ENCODE measurements at places on chromosomes 16 and 17.
A peak's percentile ranks its signal among the peaks of the same experiment; 100 is the strongest.

DNA sequence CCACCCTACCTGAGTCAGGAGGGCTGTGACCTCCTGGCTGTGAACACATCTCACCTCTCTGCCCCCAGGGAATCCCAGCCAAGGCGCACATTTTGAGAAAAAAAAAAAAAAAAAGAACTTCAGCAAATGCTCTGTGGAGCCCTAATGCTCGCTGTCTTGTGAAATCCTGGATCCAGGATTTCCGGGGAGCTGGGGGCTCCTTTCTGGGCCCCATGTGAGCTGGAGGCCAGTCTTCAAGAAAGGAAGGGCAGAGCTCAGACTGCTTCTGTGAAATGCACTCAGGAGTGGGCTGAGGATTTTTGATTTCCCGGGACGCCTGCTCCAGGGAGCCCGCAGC lies 36.0 kb upstream of the EMP2 start:
- DNase-seq: no peak

- peak; percentile 7 for DNase-seq
Measured at GRCh38 chr17:7956228-7956965, 24.4 kb downstream of the CNTROB start.

DNA sequence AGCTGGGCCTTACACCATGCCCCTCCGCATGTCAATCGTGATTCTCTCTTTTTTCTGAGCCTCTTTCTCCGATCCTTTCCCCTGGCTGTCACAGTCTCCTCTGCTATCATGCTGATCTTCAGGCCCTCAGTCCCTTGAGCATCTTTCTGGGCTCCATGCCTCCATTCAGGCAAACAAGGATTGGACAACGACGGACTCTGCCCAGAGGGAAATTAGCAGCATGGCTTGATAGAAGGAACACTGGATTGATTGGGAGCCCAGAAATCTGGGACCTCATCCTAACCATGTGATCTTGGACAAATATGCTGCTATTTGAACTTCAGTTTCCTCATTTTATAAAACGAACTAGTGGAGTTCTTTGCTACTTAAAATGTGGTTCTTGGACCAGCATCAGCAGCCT lies 19.6 kb upstream of the PHF12 start:
- no peak for DNase-seq

- DNase-seq: peak; percentile 25
Measured at GRCh38 chr16:66678337-66678736, 18.2 kb downstream of the CMTM4 start.

DNA sequence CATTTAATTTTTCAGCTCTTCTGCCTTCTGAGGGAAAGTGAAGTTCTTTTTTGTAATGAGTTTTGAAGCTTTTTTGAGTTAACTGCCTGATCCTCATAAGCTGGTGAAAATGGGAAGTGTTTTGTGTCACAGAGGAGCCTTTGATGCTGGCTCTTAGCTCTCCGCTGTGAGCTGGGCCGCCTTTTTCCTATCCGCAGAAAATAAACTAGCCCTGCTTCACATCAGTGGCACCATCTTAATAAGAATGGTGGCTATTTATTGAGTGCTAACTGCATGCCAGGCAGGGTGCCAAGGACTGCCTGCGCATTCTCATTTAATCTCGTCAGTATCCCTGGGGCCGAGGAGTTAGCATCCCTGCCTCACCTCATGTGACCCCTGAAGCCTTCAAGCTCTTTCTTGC lies 309.0 kb downstream of the CPPED1 start:
- no peak for DNase-seq

DNA sequence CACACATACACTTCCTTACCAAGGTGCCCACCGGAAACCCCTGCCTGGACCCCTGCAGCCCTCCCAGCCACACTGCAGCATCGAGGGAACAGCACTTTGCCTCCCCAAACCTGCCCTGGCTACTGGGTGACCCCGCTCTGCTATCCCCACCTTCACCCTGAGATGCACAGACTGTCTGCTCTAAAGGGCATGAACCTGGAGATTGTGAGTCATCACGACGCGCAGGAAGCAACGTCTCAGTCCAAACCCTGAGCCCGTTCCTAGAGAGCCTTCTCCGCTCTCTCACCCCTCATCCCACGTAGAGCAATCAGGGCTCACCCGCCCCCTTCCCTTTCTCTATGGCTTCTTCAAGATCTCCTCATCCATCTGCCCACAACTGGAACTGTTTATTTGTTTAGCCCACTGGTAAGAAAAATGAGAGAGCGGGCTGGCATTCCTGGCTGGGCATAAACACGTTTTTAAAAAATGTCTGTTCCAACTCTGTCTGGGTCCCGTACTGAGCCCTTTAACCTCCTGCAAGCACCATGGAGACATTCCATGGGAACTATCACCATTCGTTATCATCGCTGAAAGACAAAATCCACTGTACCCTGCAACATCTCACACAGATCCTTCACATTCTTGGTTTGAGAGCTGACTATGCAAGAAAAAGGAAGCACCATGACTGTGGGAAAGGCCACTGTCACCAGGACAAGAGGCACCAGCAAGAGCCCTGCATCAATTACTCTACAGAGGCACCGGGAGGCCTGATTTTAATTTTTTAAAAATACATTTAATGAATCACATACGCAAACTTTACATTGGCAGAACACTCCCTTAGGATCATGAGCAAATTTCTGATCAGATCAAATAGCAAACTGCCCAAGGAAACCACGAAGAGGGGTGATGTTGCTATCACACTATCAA lies 28.2 kb downstream of the ZFHX3 start:
- peak; percentile 95 for DNase-seq

DNA sequence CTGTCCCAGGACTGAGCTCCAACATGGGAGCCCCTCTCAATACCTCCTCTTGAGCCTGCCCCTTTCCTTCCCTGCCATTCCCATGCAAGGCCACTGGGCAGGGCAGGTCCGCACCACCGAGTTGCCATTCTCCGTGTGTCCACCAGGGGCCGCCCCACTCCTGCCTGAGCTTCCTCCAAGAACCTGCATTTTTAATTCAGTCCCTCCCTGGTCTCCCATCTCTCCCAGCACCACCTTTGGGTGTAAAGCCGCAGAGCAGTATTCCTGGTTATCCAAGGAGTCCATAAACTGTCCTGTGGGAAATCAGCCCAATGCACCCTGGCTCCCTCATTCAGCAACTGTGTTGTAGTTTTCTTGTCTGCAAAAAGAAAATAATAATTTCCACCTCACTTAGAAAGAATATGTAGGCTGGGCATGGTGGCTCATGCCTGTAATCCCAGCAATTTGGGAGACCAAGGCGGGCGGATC lies 15.9 kb upstream of the ANKRD40CL start:
- peak; percentile 85 for DNase-seq

GRCh38 chr16:77840673-77841501 lies 52.5 kb downstream of the VAT1L start:
- DNase-seq: peak; percentile 91

DNA sequence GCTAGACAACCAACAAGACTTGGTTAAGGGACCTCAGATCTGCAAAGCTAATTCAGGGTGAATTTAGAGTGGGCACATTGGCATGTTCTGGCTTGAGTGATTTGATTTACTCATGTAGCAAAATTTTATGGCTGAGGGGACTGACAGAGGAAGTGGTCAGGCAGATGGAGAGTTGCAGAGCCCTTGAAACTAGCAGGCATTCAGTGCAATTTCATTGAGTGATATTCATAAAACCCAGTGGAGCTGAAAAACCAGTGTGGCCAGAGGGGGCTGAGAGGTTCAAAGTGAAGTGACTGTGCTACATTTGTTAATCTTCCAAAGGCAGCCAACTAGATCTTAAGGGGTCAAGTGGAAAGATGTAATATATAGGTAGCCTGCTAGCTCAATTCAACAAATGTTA lies 2.2 kb upstream of the TMEM94 start:
- DNase-seq: no peak

GRCh38 chr17:61183793-61184192 lies 215.8 kb upstream of the TBX2 start:
- DNase-seq: no peak

DNA sequence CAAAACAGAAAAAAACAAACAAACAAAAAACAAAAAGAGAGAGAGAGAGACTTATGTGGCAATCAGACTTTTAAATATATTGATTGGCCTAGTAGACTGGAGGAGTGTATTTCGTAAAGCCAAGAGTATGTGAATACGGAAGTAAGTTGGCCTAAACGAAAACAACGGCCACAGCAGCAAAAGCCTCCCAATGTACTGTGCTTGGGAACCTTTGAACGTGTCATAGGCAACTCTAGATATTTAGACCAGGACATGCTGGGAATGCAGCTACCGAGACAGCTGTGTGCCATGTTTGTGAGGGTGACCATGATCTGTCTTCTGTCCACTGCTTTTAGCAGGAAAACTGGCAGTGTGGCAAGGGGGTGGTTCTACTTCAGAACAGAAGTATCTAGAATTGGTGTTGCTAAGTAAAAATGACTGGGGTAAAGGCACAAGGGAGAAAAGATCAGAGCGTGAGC lies 7.4 kb downstream of the MAF start:
- no peak for DNase-seq

- DNase-seq: peak; percentile 96
Measured at GRCh38 chr17:62892870-62893338, 73.1 kb upstream of the TANC2 start.

- no peak for DNase-seq
Measured at GRCh38 chr16:56817938-56818337, 47.1 kb upstream of the SLC12A3 start.

- DNase-seq: no peak
Measured at GRCh38 chr16:81365731-81366130, 51.0 kb downstream of the GAN start.

DNA sequence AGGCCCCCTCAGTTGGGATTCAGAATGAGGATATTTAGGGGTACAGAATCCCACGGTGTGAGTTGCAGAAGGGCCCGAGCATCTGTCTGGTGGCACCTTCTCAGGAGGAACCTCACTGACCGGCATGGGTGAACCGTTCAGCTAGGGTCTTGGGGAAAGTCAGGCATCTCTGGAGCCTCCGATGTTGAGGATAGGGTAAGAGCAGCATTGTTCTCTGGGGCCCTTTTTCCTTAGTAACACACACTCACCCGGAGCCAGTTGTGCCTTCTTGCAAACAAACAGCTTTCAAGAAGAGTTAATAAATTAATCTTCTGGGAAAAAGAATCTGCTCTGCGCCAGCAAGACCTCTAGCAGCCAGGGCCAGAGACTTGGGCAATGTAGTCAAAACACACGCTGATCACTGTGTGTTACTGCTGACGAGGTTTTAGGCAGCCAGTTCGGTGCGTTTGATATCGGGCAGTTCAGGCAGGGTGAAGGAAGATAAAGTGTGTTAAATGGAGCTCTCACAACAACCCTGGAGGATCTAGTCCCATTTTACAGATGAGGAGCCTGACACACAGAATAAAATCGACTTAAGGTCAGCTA lies 48.9 kb downstream of the MSI2 start:
- DNase-seq: no peak

DNA sequence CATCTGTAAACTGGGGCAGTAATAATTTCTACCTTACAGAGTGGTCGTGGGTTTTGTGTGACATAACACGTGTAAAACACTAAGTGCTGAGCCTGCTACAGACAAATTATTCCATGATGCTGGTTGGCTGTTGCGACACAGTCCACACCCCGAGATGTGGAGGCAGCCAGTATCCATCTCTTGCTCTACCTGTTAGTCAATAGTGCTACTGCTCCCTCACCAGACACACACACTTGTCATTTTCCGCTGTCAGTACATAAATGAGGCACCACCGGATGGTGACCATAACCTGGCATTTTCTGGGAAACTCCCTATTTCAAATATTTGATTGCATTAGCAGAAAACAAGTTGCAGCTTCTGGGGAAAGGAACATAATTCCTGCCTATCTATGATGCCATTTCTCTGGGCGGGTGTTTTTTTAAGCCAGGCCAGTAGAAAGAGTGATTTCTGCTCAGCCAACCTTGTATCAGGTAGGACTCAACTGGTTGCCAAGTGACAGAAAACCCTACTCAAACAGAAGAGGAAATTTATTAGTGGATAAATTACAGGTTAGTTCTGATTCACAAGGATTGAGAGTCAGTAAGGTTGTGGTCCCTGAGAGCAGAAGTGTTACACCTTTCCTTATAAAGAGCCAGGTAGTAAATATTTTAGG lies 24.1 kb downstream of the DNAJA2 start:
- peak; percentile 26 for DNase-seq

DNA sequence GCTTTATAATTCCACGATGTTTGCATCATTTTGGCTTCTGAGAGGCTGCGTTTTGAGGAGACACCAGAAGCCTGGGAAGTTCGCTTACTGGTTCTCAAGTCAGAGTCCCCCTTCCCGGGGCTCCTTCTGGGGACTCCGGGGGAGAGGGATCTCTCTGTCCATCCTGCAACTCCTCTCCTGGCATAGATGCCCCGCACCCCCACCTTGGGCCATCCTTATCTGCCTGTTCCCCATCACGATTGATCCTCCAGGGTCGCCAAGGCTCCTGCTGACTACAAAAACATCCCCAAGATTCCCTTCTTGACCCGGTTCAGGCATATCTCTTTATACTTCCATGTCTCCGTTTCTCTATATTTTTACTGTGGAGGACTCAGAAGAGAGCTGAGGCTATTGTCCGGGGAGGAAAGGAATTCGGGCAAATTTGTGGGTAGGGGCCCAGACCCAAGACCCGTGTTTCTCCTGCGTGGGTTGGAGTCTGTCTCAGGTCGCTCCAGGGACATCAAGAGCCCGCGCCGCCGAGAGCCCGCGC lies 18.4 kb upstream of the HOXB13 start:
- no peak for DNase-seq

GRCh38 chr16:50081428-50082018 lies 15.8 kb downstream of the HEATR3 start:
- no peak for DNase-seq

DNA sequence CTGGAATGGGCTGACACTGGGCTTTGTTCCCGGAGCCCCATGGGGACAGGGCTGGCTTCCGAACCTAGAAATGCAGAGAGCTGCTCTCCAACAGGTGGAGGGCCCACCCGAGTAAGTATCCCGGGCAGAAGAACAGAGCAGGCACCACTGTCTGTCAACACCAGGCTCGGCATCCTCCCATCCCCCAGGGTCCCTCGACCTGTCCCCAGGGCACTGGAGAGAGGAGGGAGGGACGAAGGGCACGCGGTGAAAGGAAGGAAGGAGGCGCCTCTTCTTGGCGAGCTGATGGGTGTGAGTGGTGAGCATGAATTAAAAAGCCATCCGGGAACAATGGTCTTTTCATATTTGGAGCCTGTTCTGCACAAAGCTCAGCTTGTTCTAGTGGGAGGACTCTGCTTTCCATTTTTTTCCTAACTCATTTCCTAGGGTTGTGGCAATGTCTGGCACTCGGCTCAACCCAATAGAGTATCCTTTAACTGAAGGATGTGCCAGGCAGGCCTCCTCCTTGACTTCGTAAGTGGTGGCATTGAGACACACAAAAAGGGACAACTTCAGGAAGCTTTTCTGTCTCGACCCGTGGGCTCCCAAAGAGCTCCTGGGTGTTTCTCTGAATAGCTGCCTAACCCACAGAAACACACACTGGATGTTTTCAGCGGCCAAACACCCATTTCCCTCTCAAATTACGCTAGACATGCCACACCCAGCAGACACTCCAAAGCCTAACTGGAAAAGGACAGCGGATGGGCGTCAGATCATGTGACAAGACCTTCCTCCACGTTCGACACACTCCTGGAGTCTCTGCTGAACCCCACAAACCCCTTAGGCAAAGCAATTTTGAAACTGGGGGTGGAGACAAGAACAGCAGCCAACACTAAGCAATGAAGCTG lies 47.7 kb downstream of the ZFHX3 start:
- peak; percentile 29 for DNase-seq
